ENCODE measurements at places on chromosomes 1 and 21.

DNA sequence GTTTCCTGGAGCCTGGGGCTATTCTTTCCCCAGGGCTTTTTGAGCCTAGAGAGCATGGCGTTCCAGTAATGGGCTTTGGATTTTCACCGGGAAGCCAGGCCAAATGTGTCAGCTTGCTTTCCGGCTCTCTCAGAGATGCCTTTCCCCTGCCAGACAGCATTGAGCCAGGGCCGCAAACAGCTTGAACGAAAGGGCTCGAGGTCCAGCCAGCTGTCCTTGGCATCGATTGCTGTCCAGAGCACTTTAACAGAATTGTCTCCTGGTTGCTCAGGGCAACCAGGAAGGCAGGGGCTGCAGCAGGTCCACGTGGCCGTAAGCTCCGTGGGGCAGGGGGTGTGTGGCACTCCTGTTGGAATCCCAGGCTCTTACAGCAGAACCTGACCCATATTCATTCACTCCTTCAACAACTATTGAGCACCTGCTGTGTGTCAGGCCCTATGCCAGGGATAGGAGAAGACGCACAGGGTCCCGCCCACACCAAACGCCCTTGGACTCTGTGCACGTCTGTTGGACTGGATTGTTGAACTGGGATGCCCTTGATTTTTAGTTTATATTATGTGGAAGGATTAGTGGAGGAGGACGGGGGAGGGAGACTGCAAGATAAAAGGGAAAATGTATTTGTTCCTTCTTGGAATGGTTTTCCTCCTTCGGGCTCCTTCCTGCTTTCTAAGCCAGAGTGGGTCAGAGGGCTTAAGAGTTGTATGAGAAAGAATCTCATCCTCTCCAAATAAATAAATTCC, 38.7 kb upstream of the EFHD2 start:
- no peak for DNase-seq

GRCh38 chr1:51875291-51875772, 3.2 kb downstream of the NRDC start:
- no peak for DNase-seq

- DNase-seq, result no peak
These were observed 5.1 kb upstream of the TMEM222 start for GRCh38 chr1:27316860-27317259.

- no peak for DNase-seq
These were observed 49.3 kb downstream of the COL18A1 start for GRCh38 chr21:45454060-45454925.

DNA sequence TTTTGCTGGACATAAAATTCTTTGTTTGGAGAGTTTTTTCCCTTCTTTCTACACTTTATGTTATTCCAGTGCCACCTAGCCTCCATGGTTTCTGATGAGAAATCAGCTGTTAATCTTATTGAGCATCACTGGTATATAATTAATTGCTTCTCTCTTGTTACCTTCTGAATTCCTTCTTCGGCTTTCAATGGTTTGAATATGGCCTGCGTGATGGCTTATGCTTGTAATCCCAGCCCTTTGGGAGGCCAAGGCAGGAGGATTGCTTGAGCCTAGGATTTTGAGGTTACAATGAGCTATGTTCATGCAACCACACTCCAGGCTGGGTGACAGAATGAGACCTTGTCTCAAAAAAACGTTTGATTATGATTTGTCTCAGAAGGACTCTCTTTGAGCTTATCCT, 13.0 kb upstream of the CNIH4 start:
- no peak for DNase-seq

DNA sequence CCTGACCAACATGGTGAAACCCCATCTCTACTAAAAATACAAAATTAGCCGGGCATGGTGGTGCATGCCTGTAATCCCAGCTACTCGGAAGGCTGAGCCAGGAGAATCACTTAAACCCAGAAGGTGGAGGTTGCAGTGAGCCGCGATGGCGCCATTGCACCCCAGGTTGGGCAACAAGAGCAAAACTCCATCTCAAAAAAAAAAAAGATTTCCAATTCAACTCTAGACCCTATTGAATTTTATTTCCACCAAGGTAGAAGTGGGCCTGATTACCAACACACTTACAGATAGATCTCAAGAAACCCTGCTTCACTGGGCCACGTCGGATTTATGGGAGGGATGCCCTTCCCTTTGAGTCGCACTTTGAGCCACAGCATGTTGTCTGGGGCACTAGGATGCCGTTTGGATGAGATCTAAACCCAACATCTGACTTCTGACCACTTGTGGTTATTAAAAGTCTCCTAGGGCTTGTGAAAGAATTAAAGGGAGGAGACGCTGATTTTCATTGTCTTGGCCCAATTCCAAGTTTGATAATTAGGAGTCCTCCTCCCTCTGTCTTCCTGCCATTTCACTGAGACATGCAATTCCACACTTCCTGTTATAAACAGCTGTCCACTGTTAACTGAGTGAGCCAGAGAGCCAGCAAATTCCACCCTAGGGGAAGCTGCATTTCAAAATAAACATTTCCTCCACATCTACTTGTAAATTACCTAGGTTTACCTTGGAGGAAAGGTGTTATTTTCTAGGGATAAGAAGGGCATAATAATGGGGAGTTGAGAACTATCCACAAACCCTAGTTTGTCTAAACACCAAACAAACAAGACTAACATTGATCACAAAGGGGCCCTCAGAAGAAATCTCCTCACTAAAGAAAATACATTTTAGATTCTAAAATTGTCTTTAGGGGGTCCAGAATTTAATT, 5.2 kb upstream of the RERE start:
- no peak for DNase-seq

DNA sequence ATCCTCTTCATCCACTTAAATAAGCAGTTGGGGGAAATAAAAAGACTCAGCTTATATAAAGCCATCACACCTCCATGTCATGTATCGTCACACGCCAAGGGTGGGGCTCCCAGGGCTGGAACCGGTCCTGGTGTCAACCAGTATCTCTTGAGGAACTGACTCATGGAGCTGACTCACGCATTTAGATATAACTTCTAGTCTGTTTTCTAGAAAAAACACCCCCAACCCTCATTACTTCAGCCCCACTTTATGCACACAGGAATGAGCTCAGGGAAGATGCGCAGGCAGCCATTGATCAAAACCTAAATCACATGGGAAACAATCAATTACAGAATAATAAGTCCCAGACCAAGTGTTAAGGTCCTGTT, 6.9 kb upstream of the IL22RA1 start:
- DNase-seq, result peak; percentile 42

GRCh38 chr1:78475888-78476610, 14.7 kb upstream of the PTGFR start:
- DNase-seq, result no peak

GRCh38 chr1:91523482-91523881, 22.8 kb downstream of the CDC7 start:
- peak; percentile 78 for DNase-seq

GRCh38 chr1:29002792-29003191, 88.4 kb downstream of the EPB41 start:
- no peak for DNase-seq

- DNase-seq, result no peak
These were observed 862 bp upstream of the SGIP1 start for GRCh38 chr1:66532798-66533783.

DNA sequence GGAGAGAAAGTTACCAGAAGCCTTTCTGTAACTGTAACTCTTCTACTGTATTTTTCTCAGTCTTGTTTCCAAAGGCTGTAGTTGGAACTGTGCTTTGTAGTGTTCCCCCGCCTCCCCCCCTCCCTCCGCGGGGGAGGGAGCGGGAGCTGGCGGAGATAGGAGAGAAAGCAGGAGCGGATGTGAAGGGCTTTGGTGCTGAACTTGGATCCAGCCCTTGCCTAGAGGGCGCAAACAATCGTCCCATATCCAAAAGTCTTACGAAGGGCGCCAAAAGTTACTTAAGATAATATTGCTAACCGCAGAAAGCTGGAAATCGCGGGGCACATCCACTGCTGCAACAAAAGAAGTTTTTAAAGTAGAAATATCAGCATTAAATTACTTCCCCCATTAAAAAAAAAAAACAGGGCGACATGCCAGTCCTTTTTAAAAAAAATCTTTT, 2.4 kb upstream of the NFIA start:
- DNase-seq, result no peak

GRCh38 chr1:74933500-74933899, 200.5 kb downstream of the TYW3 start:
- no peak for DNase-seq

DNA sequence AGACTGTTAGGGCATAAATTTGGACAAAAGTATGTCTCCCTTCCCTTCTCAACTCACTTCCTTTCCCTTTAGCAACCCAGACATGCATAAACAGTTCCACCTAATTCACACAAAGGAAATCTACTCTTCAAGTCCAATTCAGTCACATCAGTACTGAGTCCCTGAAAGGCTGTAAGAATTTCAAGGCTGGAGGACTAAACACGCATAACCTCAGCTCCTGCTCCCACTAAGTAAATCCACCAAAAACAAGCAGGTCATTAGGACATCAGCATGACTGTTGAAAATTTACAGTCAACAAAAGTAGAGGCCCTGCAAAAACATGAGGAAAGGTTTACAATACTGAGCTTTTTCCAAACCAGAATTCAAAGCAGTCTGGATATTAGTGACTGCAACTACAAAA, 18.4 kb downstream of the SETD4 start:
- no peak for DNase-seq

GRCh38 chr1:167643441-167643840, 13.4 kb downstream of the RCSD1 start:
- no peak for DNase-seq

DNA sequence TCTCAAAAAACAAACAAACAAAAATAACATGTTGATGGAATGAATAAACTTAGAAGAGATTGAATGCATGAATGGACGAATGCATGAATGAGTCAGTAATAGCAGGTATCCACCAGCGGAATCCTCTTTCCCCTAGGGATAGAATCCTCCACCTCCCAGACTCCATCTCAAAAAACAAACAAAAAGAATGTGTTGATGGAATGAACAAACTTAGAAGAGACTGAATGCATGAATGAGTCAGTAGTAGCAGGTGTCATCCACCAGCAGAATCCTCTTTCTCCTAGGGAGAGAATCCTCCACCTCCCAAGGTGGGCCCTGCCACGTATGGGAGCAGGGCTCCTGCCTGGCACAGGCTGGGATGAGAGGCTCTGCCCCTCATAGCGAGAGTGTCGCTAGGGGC, 26.8 kb upstream of the RNF19B start:
- DNase-seq, result no peak

- no peak for DNase-seq
These were observed 19.4 kb downstream of the EXTL2 start for GRCh38 chr1:100875228-100875627.

GRCh38 chr1:21269461-21270085, 20.7 kb downstream of the ECE1 start:
- no peak for DNase-seq

GRCh38 chr1:187110351-187110750, 281.6 kb downstream of the PLA2G4A start:
- DNase-seq, result no peak

DNA sequence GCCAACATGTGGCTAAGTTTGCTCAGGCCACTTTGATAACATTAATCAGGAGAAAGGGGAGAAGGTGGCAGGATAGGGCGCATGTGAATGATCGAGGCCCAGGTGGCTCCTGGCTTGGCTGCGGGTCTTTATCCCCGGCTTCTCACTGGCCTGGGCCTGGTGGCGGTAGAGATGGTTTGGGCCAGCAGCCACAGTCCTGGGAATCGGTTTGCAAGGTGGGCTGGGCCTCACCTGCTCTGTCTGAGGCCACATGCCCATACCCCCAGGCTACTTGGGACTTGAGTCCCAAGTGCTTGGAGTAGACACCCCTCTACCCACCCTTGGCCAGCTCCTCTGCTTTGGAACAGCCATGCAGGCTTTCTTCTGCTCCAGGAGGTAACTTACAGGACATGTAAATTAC, 49.7 kb upstream of the DISP3 start:
- DNase-seq, result no peak

DNA sequence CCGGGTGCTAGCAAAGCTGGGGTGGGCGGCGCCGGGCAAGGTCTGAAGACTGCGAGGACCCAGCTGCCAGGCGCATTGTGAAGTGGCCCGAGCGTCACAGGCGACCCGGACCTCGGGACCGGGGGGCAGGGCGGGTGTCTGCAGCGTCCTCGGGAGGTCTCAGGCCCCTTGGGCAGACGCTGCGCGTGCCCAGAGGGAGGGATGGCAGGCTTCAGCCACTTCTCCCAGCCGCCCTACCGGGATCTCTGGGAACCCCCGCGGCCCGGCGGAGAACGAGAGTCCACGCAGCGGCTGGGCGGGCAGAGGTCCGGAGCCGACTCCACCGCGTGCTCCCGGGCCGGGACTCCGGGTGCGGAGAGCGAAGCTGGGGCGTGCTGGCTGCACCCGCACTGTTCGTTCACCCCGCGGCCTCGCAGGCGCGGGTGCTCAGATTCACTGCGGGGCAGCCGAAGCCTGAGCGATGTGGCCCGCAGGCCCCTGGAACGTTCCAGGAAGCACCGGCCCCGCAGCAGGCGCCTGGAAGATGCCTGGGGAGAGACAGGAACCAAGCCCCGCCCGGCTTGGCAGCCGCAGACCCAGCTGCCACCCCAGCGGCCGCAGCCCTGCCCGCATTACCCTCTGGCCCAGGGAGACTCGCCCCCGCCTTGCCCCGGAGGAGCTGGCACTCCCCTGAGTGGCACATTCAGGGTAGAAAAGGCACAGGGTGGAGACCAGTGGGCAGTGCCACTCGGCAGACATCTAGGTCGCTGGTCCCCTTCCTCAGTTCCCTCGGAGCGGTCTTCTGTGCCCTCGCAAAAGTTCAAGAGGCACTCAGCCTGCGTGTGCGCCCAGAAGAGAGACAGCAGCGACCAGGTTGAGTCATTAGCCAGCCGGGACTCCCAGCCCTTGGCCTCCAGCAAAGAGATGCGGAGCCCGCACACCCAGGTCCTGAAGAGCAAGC, at the start of gene CCDC185:
TSS of gene CCDC185 (plus strand) at position 141 of the 940 bp plus-strand sequence. CDS start at position 202, 61 bp downstream.
- no peak for DNase-seq

GRCh38 chr1:162171111-162171510, 101.6 kb downstream of the NOS1AP start:
- DNase-seq, result no peak

DNA sequence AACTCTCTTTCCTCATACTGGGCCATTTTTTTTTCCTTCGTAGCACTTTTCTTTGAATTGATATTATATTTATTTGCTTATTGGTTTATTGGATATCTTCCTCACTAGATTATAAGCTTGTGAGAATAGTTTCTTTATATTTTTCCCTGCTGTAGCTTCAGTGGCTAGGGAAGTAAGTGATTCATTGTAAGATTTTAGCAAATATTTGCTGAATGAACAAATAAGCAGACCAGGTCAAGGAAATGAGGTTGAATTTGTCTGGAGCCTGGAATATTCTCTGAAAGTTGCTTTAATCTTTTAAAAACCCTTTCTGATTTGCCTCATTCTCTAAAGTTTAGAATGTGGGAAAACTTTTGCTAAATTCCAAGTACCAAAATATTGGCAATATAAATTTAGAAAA, 80.2 kb downstream of the RABGAP1L start:
- no peak for DNase-seq

DNA sequence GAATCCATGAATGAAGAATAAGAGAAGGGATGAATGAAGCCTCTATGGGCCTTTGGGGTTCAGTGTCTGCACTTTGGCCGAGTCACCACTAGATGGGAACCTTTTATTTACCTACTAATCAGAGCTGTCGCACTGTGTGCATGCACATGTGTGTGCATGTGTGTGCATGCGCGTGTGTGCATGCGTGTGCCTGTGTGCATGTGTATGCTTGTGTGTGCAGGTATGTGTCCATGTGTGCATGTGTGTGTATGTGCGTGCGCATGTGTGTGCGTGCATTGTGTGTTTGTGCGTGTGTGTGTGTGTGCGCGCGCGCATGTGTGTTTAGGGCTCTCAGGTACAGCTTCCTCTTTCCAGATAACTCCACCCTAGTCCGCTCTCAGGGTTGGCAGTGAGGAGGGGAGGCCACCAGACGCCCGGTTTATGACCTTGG, 20.4 kb upstream of the UBXN10 start:
- DNase-seq, result no peak

All from T-helper 2 cell treated with Interferon-gamma antibody and Interleukin-4, amounts not matched to agents 5 μg/mL and 100 μg/mL, for 36 hours (primary cell).